ENCODE measurements at places on chromosomes 12 and 14. TPM values are rescaled to one million over a fixed set of nuclear protein-coding genes. Genes with fewer than 3 reads are reported as not detected.

C12orf42 gene
- not detected for total RNA-seq

DNA sequence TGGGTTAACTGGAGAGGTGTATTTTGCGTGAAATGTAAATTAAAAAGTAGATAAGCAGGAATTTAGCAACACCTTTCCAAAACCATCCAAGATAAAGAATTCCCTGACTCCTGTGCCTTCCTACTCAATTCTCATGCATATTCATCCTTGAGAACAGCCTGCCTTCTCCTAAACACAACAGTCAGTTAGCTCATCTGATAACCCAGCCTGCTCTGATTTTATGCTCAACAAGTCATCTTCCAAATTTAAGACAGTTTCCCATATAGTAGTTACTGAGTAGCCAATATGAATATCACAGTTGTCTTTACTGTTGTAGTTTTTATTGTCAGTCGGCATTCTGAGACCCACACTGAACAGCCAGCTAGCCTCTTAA, 27.1 kb downstream of the CPNE8 start:
- DNase-seq: no peak

RTN1 gene
- total RNA-seq: 1.2 TPM

GRCh38 chr12:120659151-120659525, 18.7 kb downstream of the CABP1 start:
- no peak for DNase-seq

DNA sequence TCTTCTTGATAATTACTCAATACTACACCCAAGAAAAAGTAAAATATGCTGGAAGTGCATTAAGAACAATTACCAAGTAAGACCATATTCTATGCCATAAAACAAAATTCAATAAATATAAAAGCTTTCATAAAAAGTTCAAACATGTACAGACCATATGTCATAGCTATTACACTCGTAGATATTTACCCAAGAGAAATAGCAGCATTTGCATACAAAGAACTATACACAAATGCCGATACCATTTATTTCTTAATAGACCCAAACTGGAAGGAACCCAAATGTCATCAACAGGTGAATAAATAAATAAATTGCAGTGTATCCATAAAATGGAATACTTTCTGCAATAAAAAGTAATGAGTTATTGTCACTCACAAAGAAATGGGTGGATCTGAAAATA, 78.3 kb upstream of the SLC16A7 start:
- no peak for DNase-seq

DNA sequence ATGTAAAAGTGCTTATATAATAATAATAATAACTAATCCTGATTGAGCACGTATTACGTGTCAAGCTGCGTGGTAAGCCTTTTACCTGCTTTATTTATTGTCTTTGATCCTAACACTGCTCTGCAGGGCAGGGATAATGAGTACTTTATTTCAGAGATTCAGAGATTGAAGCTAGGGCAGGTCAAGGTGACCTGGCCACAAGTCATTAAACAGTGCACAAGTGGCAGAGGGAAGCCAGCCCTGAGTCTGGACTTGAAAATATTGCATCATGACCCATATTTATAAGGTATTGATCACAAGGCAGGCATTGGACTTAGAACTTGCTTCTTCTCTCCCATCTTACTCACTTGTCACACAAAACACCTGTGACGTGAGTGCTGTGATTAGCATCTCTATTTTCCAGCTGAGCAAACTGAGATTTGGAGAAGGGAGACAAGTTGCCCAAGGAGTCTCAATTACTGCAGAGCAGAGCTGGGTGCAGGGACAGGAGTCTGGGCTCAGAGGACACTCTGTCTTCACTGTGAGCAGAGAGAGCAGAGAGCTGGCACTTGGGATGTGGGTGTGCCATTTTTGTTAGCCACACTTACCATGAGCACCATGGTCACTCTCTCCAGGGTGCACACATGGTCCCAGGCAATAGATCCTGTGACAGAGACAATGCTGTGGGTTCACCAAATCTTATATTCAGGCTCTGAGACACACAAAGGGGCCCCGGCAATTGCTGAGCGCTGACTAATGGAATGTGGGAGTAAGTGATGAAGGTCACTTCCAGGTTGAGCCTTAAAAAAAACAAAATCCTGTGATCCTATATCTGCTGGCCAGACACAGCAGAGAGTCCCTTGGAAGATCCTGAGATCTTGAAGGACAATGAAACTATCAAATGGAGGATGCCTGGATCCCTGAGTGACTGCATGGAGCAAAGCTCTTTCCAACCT, 113.2 kb upstream of the MED13L start:
- DNase-seq: no peak

- DNase-seq: peak; percentile 70
Observed at GRCh38 chr14:92553438-92553837, 39.9 kb downstream of the RIN3 start.

TEAD4 gene
- 13.0 TPM for total RNA-seq

DNA sequence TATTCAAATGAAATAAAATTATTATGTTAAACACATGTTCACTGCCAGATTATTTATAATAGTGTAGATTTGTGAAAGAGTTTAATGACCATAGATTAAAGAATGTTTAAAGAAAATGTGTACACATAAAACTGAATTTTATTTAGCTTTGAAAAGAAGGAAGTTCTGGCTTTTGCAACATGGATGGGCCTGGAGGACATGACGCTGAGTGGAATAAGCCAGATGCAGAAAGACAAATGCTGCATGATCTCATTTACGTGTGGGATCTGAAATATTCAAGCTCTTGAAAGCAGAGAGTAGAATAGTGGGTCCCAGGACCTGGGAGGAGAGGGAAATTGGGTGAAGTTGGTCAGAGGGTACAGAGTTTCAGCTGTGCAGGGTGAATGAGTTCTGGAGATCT, 1261.2 kb downstream of the TMEM121 start:
- no peak for DNase-seq

DNA sequence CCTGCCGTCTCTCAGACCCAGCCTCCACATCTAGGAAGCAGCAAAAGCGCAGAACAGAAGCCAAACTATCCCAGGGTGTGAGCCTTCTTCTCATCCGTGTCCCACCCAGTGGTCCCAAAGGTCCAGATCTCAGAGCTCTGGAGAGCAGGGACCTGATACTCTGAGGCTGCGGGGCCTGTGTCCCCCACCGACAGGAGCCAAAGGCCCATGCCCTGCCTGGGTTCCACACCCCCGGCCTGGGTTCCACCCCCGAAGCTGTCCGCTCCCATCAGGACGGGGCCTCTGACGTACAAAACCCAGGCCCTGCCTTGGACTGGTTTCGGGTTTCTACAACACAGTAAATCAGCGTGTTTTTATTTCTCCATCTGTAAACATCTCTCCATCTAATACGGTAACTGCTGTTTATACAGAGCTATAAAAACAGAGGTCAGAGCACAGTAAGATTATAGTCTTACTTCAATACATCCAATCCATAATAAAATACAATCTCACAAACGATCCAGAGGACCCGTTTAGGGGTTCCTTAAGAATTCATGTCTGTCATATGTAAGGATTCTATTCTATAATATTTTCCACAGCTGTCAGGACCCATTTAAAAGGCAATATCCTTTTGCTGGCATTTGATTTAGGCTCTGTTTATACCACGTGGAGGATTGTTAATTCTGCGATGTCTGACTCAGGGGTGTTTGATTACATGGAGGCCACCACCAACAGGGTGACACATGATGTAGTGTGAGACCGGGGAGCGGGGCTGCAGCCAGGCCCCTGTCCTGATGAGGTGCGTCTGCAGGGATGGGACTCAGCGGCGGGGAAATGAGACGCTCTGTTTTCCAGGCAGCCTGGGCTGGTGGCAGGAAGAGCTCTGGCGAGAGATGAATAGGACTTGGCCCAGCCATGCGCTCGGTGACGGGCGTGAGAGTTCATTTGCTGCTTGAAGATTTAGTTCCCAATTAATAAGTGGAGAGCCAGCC, 110.3 kb downstream of the DICER1 start:
- DNase-seq: no peak

DNA sequence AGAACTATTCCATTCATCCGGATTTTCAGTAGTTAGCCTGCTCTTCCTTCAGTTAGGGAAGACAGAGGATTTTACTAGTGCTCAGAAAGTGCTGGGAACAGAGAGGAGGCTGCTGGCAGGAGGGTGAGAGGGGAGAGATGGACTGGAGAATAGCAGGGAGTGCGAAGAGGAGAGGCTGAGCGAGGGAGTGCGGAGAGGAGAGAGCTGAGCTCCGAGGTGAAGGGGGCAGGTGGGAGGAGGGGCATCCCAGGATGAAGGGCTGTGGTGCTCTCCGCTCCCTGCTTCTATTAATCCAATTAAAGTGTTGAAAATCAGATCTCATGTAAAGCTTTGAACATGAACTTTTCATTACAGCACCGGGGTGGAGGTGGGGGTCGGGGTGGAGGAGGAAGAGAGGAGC, 20.4 kb upstream of the SMOC1 start:
- DNase-seq: no peak

DNA sequence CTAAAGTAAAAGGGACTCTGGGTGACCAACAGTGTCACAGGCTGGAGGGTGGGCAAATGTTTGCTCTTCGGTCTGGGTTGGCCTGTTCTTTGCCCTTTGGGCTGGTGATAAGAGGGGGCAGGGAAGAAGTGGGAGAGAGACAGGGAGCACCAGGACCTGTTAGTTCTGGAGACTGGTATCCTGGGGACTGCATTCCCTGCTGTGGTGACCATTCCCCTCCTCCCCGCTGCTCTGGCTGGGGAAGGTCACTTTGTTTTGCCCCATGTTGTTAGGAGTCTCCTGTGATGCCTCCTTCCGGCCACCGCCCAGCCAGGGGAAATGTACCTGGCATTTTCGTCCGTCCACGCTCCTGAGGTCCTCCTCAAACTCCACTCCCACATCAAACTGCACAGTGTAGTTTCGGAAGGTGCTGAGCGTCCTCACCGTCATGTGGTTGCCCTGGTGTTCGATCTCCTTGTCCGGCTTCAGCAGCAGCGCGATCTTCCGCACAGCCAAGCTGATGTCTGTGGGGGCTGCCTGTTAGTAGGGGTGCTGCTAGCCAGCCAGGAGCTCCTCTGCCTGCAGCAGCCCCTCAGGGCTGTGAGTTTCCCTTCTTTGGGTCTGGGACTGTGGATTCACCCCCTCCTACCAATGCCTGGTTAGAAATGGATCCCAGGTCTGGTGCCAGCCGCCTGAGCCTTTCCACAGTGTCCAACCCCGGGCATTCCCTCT, 618 bp downstream of the RBP5 start:
- DNase-seq: no peak

CCDC197 gene
- total RNA-seq: not detected

DNA sequence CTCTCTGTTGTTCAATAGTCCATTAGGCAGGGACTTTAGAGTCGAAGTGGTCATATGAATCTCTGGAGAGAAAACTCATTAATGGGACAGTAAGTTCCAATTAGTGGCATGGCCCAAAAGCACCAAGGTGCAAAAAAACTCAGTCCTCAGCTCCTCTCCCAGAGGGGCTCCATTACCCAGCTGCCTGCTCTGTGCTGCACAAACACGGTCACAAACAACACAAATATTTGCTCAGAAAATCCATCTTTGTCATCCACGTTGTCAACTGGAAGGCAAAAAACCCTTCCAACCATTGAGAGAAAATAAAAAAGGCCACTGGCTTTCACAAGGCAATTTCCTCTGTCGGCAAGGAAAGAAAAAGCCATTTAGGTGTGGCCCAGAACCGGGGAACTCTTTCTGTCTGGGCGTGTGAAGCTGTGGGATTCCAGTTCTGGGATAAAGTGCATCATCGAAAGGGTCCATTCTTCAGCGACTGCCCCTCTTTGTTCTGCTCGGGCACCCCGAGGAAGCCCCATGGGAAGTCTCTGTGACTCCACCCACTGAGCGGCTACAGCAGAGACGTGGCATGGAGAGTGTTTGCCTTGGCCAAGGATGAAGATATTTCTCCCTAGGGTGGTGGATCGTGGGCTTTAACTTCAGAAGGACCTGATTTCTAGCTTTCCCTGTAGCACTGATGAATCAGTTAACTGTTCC, 137.6 kb downstream of the VRK1 start:
- DNase-seq: no peak

DNA sequence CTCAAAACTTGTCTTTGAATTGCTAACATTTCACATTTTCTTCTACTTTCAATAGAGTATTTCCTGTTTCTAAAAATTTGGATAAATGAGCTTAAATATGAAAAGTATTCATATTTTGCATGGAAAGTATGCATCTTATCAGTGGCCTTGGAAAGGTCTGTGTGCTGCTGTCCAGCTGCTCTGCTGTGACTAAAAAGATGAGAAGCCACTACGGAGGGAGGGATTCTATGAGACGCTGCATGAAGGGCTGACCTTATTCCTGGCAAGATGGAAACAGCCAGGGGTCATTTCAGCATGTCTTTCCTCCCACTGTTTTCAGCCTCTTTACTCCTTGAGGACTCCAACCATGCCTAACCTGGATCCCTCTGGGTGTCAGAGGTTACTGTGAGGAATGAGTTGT, 13.0 kb downstream of the PIWIL1 start:
- no peak for DNase-seq

DNA sequence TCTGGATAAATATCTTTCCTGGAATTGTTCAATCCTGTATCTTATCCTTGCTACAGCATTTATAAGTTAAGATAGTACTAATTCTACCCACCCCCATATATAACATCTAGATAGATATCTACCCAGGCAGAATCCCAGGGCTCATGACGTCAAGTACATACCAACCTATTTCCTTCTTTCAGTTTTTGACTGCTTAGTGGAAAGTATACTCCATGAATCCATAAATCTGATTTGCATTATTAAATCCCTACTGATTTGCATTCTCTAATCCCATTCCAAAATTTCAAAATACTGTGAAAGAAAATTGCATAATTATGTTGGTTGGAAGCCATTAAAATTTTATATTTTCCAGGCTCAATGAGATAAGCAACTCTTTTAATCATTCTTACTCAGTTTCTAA, 111.7 kb downstream of the KITLG start:
- DNase-seq: no peak

GRCh38 chr12:109435428-109436187, 41.5 kb downstream of the KCTD10 start:
- no peak for DNase-seq

DNA sequence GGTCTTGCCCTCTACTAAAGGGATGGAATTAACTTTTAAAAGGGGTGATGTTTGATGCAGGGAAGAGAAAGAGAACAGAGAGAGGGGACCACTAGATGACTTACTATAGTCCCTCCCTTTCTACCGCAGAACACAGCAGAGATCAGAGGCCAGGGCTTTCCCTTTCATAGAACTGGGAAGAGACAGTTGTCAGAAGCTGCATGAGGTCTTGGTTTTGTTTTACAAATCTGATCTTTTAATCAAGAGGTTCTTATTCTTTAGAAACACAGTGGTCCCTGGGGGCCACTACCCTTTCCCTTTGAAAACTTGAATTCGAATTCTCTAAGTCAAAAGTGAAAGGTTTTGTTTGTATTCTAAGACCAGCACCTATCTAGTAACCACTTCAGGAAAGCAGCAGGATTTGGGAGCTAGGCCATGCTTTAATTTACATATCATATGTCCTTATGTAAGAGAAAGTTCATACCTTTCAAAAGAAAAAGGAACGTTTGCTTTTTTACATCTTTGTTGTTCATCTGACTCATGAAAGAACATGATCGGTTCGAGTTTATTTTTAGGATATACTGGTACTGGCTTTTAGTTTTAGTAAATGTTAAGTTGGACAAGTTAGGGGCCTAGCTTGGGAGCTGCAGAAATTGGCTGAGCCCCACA, 6.3 kb downstream of the FBXL14 start:
- no peak for DNase-seq

- peak; percentile 47 for DNase-seq
Observed at GRCh38 chr12:50057000-50057841, at the start of gene ASIC1. Gene ASIC1, plus strand, starts transcription at chr12:50057596. Its CDS starts 1,171 bp downstream, at chr12:50058767.

- no peak for DNase-seq
Observed at GRCh38 chr14:61690982-61691381, 4.3 kb upstream of the HIF1A start.

All from astrocyte (in vitro differentiated cells and primary cell).